ENCODE measurements at places on chromosomes 1 and 21.
A peak's percentile ranks its signal among the peaks of the same experiment; 100 is the strongest.

DNA sequence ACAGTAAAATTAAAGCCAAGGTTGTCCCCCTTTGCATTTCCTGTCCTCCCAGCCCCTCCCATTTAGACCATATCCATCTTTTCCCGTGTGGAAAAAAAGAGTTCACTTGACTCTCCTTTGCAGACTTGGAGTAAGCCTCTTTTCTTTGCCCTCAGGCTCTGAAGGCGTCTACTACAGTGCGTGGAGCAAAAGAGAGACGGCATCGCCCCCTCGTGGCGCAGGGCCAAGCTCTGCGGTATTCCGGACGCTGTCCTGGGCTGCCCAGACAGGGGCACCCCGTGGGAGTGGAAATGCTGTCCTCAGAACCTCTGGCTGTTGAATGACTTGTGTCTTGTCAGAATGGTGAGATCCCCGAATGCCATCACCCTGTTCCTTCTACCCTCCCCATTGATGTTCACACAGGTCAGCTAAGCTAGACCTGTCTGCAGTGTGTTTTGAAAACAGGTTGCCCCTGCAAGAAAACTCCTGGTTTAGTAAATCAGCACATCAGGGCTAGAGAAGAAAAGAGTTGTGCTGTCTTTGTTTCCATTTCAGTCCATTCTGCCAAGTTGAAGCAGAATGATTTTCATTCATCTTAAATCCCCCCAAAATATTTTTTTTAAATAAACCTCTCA, 12.3 kb upstream of the GJA8 start:
- peak; percentile 64 for DNase-seq

DNA sequence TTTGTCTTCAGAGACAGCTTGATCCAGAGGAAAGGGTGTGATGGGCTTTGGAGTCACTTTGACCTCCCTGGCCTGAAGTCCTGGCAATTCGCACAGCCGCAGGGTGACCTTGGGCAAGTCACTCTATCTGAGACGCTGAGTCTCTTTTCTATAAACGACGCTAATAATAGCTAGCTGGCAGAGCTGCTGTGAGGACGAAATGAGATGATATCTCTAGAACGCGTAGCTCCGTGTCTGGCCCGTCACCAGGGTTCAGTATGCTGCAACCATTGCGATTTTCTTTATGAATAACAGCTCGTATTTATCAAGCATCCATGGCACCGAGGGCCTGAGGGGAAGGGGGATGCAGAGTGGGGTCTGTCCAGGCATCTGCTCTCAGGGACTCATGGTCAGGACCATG, 58.7 kb downstream of the IGSF21 start:
- no peak for DNase-seq

DNA sequence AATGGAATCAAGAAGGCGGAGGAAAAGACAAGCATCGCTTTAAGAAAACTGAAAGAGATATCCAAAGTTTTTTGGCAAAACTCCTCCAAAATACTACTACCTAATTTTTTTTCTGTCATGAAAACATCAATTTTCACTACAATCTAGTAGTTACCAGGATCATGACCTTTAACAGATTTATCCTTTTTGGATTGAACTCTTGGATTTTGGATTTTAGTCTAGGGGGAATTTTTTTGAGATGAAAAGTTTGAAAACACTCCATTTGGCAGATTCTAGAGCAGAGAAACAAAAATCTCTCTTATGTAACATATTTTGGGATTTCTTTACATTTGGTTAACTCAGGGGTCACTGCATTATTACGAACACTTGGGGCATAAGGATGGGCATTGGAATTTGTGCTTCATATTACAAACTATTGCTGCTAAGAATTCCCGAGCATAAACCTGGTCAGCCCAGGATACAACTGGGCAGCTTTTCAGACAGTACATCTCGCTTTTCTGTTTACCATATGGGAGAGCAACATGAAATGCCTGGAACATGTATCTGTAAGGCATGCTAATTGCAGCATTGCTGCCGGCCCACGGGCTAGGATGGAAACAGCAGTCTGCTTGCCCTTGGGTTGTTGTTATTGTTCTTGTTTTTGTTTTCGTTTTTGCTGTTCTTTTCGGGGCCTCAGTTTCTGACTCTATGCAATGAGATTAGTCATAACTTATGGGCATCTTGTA, 264.3 kb downstream of the RHOU start:
- DNase-seq = no peak

DNA sequence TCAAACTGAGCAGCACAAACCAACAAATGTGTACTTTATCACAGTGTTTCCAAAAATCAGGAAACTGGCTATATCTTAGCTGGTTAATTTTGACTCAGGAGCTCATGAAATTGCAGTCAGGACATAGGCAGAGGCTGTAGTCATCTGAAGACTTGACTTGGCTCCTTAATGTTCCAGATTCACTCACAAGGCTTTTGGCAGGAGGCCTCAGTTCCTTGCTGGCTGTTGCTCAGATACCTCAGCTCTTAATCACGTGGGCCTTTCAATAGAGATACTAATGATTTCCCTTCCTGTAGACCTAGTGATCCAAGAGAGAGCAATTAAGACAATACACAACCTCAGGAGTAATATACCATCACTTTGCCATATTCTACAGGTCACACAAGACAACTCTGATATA, 537.7 kb downstream of the BRINP3 start:
- DNase-seq = peak; percentile 53

DNA sequence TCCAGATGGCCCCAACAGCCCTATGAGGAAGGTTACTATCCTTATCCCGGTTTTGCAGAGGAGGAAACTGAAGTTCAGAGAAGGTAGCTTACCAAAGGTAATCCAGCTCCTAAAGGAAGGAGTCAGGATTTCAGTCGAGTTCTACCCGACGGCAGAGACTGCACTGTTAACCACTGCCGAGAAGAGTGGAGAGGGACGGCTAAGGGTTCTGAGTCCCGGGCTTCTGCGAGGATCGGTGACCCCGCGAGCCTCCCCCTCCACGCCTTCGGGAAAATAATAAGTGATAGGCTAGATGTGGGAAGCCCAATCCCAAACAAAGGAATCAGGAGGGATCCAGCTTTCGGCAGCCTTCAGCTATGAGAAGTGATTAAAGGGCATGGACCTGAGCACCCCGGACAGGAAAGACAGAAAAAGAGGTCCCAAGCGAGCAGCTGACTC, 587 bp downstream of the TMEM53 start:
- no peak for DNase-seq

DNA sequence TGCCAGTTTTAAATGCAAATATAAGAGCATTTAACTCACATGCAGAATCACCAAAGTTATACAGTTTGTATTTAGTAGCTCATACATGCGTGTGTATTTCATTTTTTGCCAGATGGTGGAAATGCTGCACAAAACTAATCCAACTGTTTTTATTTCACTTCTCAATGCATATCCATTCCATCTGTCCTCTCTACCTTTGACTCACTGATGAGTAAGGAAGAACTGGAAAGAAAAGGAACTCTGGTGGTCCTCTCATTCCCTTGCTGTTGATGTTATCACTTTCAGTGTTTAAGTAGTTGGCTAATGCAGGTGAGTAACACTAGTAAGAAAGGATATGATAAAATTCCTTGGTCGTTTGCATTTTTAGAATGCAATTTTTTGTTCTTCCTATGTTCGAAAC, 5.7 kb upstream of the SLC1A7 start:
- peak; percentile 68 for DNase-seq

- DNase-seq = no peak
These were observed 5.2 kb upstream of the S100A2 start for GRCh38 chr1:153570874-153571273.

DNA sequence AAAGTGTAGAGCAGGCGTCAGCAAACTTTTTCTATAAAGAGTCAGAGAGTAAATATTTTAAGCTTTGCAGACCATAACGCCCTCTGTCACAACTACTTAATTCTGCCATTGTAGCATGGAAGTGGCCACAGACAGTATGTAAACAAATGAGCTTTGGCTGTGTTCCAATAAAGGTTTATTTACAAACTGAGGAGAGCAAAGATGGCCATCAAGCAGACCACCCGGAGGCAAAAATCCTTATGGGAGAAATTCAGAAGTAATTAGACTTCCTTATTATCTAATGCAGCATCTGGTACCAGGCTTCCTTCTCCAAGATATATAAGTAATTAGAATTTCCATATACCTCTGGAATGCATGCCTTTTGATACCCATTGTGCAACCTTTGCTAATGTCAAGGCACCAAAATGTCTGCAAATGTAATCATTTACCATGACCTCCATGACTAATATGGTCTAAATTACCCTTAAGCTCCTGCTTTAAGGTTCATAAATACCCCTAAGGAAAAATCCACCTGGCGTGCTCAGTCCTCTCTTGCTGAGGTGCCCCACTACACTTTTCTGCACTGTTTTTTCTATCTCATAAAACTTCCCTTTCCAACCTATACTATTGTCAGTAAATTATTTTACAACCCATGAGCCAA, 377.8 kb downstream of the MATN1 start:
- DNase-seq = no peak

GRCh38 chr1:218817071-218817470, 356.6 kb upstream of the LYPLAL1 start:
- no peak for DNase-seq

DNA sequence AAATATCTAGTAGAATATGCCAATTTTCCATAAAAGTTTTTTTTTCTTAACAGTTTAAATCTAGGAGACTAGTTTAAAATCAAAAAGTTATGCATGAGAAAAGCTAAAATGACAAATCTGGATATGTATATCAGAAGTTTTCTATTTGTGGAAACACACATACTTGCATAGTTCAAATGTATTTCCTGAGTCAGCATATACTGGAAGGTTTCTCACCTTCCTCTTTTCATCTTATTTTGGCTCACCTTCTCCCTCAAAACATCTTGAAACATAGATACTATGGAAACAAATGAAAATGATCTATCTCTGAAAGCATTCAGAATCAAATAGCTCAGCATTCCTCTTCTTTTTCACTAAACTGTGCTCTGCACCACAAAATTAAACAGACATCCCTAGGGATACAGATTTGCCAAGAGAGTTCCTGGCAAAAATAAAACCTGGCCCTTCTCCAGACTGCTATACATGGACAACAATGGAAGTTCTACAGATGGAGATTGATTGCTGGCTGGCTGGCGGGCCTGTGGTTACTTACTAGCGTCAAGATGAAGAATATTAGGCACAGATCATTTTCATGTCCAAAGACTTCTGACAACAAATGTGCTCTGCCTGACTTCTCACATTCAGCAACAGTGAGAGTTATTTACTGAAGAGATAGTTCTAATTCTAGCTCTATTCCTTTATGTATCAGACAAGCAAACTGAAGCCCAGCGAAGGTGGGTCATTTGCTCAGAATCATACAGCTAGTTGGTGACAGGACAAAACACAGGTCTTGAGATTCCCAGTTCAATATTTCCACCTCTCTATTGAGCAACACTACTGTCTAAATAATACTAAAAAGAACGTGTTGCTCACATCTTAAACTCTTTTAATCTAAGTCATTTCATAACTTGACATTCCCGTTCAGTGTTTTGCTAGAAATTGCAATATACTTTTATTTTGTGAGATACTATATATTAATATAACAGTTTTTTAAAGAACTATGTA, 26.6 kb downstream of the DIPK1A start:
- peak; percentile 97 for DNase-seq

GRCh38 chr1:161738627-161739287, 10.8 kb upstream of the DUSP12 start:
- peak; percentile 88 for DNase-seq

DNA sequence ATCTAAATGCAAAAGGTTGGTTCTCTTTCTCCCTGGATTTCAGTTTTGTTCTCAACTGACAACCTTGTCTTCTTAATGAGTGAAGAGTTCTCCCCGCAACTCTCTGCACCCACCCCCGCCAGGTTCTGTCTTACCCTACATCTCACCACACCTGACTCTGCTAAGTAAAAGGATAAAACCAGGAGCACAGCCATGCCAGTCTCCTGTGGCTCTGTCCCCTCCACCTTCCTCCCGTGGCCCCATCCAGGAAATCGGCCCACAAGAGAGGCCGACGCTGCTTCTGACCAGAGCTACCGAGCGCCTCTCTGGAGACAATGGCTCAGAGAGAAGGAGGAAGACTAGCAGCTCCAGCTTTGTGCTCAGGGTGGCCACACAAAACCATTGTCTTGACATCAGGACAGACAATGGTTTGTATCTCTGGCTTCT, 72.2 kb downstream of the PLEKHA6 start:
- no peak for DNase-seq

DNA sequence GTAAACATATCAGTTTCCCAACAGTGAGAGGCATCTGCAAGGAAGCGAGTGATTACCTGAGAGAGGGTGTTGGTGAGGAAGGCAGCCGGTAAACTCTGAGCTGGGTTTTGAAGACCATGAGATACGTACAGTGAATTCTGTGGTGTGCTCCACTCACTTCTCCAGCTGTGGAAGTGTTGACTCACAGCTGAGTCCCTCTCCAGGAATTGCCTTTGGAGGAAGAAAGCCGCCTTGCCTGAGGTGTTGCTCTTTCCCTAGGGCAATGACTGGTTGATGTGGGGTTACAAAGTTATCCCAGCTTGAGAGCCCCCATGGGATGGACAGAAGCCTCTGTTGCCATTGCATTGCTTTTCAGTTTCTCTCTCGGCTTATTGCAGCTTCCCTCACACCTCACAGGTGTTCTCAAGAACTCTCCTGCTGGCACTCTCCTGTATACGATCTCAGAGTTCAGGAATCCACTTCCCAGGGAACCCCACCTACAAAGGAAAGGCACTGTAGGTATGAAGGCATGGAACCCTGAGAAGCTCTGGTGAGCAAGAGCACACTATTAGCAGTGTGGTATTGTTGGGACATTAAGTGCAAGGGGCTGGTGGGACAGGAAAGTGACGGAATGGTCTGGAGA, 10.8 kb downstream of the NHLH1 start:
- DNase-seq = peak; percentile 74

- no peak for DNase-seq
These were observed 15.9 kb downstream of the HENMT1 start for GRCh38 chr1:108644984-108645383.

DNA sequence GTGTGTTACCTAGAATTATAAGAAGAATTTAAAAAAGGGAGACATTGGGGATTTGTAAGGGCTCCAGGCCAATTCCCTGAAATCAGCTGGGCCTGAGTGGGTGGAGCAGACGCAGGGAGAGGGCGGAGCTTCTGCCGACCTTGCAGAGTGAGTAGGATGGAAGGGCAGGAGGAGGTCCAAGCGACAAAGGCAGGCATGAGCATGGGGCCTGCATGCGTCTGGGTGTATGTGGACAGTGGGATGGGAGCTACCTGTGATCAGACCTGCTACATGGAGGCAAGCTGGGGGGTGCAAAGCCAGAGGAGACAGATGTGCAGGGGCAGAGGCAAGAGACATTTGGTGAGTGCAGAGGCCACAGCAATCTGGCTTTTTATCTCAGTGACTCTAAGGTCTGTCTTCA, 105.3 kb upstream of the OLIG2 start:
- no peak for DNase-seq

GRCh38 chr1:38250356-38250755, 203.8 kb upstream of the POU3F1 start:
- DNase-seq = no peak

- DNase-seq = peak; percentile 74
These were observed 131.8 kb upstream of the NGF start for GRCh38 chr1:115469703-115470476.

DNA sequence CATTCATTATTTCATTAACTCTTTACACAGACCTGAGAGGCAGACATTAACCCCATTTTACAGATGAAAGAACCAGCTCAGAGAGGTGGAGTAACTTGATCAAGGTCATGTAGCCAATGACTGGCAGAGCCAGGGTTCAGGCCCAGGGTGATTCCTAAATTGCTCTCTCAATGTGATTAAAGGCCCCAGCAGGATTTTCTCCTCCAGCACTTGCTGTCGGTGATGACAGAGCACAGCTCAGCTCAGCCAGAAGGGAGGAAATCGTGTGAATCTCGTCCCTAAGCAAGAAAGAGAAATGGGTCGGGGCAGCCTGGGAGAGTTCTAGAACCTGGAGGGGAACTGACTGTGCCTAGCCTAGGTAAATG, 19.5 kb upstream of the RNF19B start:
- no peak for DNase-seq

- DNase-seq = peak; percentile 70
These were observed 958 bp downstream of the DDR2 start for GRCh38 chr1:162633081-162633762.
